Stimulated activated naive CD4-positive, alpha-beta T cell treated with Interleukin-2 at 50 U/mL for 16 hours (primary cell): ENCODE measurements at places on chromosomes 3 and 15.

GRCh38 chr15:49712846-49713450, 92.1 kb downstream of the DTWD1 start:
- DNase-seq, result no peak

DNA sequence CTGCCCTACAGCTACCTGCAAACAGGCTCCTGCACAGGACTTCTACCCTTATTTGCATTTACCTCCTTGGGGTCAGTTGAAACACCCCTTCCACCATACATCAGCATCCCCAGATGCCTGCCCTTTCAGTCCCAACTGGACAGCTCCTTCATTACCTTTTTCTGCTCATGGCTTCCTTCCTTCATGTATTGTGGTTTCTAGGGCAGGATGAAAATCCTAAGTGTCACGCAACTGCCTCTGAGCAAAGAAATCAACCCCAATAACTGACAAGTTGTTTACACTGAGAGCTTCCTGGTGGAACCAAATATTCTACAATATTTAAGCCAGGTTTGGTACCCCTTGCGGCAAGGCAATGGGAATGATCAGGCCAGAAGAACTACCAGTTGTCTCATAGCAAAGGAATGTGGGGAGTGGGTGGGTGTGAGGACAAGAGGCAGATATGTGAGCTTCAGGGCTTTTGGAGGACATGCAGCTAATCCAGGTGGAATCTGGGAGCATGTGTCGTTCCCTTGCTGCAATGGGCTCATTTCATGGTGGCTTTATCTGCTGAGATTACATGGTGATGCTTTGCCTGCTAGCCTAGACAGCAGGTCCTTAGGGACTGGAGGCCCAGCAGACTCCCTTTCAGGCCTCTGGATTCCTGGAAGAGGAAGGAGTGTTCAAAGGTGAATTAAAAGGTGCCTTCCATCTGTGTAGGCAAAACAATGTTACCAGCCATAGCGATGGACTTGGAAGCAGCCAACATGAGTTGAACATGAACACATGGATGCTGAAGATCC, 34.9 kb downstream of the PPCDC start:
- no peak for DNase-seq

GRCh38 chr3:146345900-146346299, 95.0 kb upstream of the PLSCR4 start:
- no peak for DNase-seq

GRCh38 chr3:72848703-72849081, 447 bp upstream of the SHQ1 start:
- peak; percentile 33 for DNase-seq

GRCh38 chr3:40899286-40899712, 300.0 kb upstream of the CTNNB1 start:
- DNase-seq, result no peak

- DNase-seq, result no peak
Measured at GRCh38 chr3:106349191-106349881, 480.5 kb upstream of the CBLB start.
